ENCODE measurements at places on chromosomes 11 and 22. TPM values are rescaled to one million over a fixed set of nuclear protein-coding genes. Genes with fewer than 3 reads are reported as not detected.

GRCh38 chr11:84193706-84194105 lies 907.5 kb upstream of the CCDC90B start:
- DNase-seq, result no peak
- no peaks in the 10 kb centered on the region for H3K27me3 ChIP-seq
- no peaks in the 10 kb centered on the region for H3K36me3 ChIP-seq
- no peaks in the 10 kb centered on the region for H3K4me1 ChIP-seq
- no peak overlapping the region for H3K4me3 ChIP-seq

DNA sequence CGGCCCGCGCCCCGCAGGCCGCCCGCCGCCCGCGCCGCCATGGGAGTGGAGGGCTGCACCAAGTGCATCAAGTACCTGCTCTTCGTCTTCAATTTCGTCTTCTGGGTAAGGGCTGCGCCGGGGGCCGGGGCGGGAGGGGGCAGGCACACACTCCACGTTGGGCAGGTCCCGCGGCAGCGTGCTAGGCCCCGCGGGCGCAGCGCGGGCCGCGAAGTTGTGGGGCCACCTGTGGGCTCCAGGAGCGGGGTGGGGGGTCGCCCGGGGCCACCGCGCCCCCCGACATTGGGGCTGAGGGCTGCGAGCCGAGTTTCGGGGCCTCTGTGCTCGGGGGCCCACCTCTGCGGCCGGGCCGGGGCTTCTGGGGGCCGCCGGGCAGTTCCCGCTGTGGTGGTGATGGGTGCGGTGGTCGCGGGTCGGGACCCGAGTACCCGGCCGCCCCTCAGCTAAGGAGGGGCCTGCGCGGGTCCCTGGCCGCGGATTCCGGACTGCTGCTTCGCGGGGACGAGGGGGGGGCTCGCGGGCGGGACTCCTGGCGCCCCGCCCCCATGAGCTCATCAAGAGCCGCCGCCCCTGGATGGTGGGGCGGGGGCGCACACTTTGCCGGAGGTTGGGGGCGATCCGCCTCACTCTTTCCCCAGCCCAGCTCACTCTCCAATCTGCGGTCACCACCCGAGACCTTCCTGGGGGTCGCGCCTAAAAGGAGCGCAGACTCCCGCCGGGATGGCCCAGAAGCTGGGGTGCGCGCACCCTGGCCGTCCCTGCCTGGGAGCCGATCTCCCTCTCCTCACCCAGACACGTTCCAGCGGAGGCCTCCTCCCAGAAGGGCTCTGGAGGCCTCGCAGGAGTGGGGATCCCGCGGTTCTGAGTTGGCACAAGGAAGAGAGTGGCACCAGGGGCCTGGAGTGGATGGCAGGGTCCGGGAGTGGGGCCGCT lies 667 bp downstream of the CD81 start:
- H3K36me3 ChIP-seq, result peaks cover 17% of the 10 kb centered on the region
- H3K4me1 ChIP-seq, result peaks cover 50% of the 10 kb centered on the region
- DNase-seq, result peak; percentile 73
- peak overlapping the region; percentile 79 for H3K4me3 ChIP-seq
- H3K27me3 ChIP-seq, result no peaks in the 10 kb centered on the region
- peak overlapping the region; percentile 50 for H3K27ac ChIP-seq

DNA sequence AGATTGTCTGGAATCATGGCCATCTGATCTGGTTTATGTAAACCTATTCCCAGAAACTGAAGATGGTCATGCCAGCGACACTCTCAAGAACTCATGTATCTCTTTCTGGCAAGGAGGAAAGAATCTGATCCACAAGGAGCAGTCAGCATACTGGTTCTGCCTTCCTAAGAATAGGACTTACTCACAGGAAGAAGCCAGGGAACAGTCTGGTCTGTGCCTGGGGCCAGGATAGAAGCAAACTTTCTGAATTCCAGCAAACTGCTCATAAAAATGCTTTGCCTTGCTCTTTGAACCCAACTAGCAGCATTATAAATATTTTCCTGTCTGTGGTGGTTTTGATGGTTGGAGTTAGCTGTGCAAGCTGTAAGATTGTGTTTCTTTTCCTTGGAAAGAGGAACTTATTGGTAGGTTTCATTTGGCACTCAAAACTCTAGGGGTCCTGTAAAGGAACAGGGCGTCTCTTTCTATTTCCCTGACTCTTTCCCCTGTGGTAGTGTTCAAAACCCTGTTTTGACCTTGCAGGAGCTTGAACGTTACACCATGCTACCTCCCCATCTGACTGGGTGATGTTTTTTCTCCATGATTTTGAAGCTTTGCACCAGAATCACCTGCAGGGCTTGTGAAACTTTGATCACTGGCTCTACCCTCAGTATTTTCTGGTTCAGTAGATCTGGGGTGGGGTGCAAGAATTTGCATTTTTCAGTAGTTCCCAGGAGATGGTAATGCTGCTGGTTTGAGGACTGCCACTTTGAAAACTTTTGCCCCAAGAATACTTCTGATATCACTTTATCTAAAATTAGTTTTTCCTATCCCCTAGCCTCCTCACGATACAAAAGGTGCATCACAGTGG lies 627.8 kb upstream of the ANO5 start:
- H3K4me3 ChIP-seq, result no peak overlapping the region
- no peaks in the 10 kb centered on the region for H3K27me3 ChIP-seq
- H3K36me3 ChIP-seq, result no peaks in the 10 kb centered on the region
- peaks cover 9% of the 10 kb centered on the region for H3K4me1 ChIP-seq
- H3K27ac ChIP-seq, result no peak overlapping the region

CNIH2 gene
- 2.0 TPM for total RNA-seq

DNA sequence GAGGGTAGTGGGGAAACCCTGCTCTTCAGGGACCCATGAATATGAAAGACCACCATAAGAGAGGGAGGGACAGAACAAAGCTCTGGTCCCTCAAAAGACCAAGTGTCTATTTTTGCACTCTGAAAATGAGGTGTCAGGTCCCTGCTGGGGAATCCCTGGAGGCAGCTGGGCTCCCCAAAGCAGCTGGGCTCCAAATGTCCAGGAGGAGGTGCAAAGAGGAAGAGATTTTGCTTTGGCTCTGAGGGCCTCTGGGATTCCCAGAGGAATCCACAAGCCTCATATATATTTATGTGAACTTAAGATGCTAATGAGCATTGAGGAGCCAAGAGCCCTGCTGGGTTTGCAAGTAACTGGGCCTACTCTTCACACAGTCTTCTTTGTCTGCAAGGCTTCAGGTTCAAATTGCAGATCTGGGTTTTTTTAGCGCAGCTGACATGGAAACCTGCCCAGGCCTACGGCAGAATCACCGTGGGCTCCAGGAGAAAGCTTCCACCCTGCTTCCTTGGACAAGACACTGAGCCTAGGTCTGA lies 26.0 kb downstream of the CLMP start:
- H3K27ac ChIP-seq, result no peak overlapping the region
- H3K27me3 ChIP-seq, result no peaks in the 10 kb centered on the region
- no peaks in the 10 kb centered on the region for H3K4me1 ChIP-seq
- no peak overlapping the region for H3K4me3 ChIP-seq
- no peak for DNase-seq

OR56A1 gene
- not detected for total RNA-seq

DNA sequence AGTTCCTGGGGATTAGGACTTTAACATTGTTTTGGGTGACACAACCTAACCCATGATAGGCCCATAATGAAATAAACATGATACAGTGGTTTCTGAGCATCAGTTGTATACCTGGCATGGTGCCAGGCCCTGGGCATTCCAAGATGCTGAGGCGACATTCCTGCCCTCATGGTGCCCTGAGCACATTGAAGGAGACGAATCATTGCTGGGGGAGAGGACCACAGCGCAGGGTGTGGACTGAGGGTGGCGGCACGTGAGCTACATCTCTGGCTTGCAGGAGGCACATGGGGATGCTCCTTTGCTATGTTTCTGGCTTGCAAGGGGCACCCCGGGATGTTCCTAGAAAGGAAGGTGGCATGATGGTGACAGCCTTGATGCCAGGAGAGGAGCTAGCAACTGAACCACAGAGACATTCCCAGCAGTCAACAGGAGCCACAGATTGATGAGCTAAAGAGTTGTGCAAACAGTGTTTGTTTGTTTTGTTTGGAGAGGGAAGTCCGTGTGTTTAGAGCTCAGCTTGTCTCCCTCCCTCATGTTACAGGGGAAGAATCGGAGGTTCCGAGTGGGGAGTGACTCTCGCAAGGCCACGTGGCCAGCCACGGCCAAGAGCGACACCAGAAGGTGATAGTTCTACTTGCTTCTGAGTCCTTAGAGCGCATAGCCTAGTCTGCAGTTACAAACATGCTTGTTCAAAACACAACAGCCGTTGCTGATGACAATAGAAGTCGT lies 106.4 kb downstream of the MIAT start:
- H3K36me3 ChIP-seq, result peaks cover 28% of the 10 kb centered on the region
- H3K4me3 ChIP-seq, result no peak overlapping the region
- H3K4me1 ChIP-seq, result no peaks in the 10 kb centered on the region
- no peak for DNase-seq
- H3K27me3 ChIP-seq, result no peaks in the 10 kb centered on the region

SERPING1 gene
- total RNA-seq, result not detected

- no peaks in the 10 kb centered on the region for H3K27me3 ChIP-seq
- no peaks in the 10 kb centered on the region for H3K4me1 ChIP-seq
- no peaks in the 10 kb centered on the region for H3K36me3 ChIP-seq
- H3K27ac ChIP-seq, result no peak overlapping the region
- DNase-seq, result no peak
These were observed 4.8 kb upstream of the NNMT start for GRCh38 chr11:114291381-114291780.

DNA sequence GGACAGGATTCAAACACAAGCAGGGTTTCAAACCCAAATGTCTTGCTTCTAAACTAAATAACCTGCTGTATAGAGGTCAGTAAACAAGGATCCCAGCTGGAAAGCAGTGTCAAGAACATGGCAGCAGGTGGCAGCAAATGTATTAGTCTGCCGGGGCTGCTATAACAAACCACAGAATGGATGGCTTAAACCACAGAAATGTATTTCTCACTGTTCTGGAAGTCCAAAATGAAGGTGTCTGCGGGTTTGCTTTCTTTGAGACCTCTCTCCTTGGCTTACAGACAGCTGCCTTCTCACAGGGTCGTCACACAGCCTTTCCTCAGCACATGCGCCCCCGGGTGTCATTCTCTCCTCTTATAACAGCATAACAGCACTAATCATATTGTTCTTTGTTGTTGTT lies 65.1 kb upstream of the LRRC55 start:
- peaks cover 2% of the 10 kb centered on the region for H3K27me3 ChIP-seq
- H3K4me3 ChIP-seq, result no peak overlapping the region
- no peaks in the 10 kb centered on the region for H3K36me3 ChIP-seq
- no peak overlapping the region for H3K27ac ChIP-seq

GRCh38 chr11:11884774-11885481 lies 43.2 kb downstream of the USP47 start:
- H3K27ac ChIP-seq, result no peak overlapping the region
- peaks cover 6% of the 10 kb centered on the region for H3K4me1 ChIP-seq
- H3K27me3 ChIP-seq, result no peaks in the 10 kb centered on the region
- H3K4me3 ChIP-seq, result no peak overlapping the region
- peaks cover 58% of the 10 kb centered on the region for H3K36me3 ChIP-seq

GRCh38 chr11:44559207-44559939 lies 6.1 kb upstream of the CD82 start:
- H3K4me1 ChIP-seq, result peaks cover 76% of the 10 kb centered on the region
- H3K4me3 ChIP-seq, result no peak overlapping the region

DNA sequence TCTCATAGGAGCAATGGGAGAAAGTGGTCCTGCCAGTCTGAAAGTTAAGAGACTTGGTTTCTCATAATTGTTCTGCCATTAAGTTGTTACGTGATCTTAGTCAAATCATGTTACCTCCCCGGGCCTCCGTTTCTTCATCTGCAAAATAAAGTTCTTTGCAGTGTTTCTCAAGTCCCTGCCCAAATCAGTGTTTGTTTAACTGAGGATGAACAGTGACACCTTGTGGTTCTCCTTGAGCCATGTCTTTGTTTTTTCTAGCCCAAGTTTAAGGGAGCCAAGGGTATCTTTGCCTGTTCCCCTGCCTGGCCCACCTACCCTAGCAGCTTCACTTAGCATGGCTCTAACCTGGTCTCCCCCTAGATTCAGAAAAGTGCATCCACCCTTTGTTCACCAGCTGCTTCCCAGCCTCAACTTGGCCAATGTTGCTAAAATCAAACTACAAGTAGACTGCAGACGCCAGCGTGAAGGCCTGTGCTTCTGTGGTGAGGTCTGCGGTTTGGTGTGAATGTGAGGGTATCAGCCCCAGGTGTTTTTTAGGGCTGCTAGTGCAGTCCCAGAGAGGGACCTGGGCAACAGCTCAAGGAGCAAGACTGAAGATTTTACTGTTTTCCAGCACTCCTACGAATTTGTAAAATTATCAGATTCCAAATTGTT lies 35.5 kb downstream of the FZD4 start:
- H3K36me3 ChIP-seq, result no peaks in the 10 kb centered on the region
- no peaks in the 10 kb centered on the region for H3K27me3 ChIP-seq

DNA sequence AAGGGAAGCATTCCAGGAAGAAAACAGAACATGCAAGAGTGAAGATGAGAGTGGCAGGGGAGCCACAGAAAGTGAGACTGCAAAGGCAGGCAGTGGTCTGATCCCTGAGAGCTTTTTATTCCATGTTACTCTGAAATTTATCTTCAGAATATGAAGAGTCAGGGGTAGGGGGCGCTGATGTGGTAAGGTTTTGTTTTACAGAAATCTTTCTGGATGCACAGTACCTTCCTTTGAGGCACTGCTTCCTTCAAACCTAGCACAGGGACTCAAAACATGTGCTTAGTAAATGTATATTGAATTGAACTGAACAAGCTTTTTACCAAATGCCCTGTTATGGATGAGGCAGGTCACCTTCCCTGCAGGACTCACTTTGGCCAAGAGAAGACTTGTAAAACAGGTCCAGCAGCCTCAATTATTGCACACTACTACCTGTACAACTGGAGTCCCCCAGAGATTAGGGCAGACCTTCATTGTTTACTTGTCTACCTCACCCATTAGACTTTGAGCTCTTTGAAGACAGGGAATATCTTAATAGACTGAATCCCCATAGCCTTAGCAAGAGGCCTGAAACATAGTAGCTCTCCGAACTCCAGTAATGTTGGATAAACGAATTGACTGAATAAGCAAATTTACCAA lies 2.2 kb downstream of the PAK1 start:
- H3K27me3 ChIP-seq, result peaks cover 4% of the 10 kb centered on the region
- H3K4me1 ChIP-seq, result peaks cover 13% of the 10 kb centered on the region
- H3K4me3 ChIP-seq, result no peak overlapping the region
- DNase-seq, result peak; percentile 29
- H3K36me3 ChIP-seq, result no peaks in the 10 kb centered on the region

SBF2 gene
- total RNA-seq, result 17.7 TPM

ATP5MG gene
- 118 TPM for total RNA-seq

ASCL3 gene
- total RNA-seq, result not detected

DNA sequence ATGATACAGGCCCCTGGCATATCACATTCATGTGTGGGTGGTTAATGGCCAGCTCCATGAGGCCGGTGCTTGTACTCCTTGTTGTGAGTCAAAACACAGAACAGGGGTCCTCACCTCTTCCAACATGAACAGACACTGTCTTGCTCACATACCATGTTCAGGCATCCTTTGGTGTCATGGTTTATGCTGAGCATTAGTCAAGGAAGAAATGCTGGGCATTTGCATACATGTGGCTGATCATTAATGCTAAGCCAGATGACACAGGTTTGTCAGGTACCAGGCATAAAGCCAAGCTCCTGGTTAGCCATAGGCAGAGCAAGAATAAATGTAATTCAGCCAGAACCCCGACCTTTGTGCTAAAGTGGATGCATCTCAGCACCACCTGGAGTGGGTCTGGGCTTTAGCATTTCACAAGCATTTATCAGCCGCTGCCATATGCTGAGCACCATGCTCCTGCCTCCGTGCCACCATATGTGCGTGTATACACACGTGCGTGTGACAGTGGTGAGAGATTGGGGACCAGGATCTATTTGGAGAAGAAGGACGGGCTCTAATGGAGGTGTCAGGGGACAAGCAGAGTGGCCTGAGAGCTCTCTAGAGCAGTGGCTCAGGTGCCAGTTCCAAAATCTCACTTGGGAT lies 55.0 kb downstream of the MICAL2 start:
- no peaks in the 10 kb centered on the region for H3K36me3 ChIP-seq
- no peak for DNase-seq
- H3K27ac ChIP-seq, result no peak overlapping the region

Data from B cell (primary cell).